ENCODE measurements at places on chromosomes 1 and 21.

DNA sequence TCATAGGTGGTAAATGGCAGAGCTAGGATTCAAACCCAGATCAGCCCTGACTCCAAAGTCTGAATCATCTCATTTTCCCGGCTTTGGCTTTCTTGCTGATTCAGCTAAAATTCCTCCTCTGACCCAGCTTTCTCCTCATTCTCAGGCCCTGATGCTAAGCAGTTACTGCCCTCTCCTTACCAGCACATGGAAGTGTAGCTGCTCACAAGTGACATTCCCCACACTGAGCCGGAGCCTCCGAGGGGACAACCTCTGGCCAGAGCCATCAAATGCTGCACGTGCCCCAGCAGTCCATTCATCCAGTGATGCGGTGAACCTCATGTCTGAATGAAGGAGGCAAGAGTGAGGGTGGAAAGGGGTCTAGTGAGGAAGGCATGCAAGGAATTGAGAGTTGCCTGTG, 11.1 kb downstream of the ITGA10 start:
- DNase-seq = no peak

DNA sequence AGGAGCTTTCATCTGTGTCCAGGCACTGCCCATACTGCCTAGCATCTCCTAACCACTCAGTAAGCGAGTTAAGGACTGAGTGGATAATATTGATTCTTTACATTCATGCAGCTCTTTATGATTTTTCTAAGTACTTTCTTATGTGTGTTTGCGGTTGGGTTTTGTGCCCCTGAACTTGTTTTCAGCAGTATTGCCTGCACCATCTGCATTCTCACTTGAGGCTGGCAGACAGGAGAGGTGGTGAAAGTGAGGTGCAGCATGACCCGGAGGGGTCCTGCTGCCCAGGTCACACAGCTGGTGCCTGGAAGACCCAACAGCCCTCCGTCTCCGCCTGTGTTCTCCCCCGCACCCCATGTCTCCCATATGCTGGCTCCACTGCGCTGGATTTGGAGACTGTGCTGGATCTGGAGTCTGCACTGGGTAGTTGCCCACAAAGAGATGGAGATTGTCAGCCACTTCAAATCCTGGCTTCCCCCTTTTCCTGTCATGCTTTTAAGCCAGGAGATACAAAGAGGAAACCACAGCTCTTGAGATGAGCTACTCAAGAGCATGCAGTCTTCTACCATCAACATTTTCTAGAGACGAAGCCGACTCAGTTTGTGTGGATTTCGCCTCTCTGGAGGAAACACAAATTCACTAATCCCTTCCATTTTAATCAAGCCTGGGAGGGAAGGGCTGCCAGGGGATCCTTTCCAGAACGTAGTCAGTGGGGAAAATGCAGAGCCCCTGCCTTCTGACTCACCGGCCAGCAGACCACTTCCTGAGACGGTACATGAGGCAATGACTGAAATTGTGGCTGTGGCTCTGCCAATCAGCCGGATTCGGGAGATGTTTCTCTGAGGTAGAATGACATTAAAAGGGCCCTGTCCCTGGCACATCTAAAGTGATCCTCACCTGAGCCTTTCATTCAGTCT, 71.7 kb upstream of the ANGPTL1 start:
- DNase-seq = no peak

- DNase-seq = no peak
These were observed 20.0 kb downstream of the CITED4 start for GRCh38 chr1:40842207-40842606.

DNA sequence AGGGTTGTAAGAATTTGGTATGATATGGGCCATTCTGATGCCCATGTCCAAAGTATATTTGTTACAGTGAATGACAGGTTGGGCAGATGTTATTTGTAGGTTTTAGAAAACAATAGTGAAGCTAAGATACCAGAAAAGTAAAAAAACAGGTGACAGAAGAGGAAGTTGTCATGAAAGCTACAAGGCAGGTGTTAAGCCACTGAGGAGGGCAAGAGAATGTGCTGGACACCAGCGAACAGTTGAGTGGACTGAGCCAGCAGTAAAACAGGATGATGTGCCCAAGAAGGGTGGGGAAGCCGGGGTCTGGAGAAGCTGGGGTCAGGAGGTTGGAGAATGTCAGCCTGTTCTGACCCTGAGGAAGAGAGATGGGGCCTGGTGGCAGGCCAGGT, 83.3 kb downstream of the DTL start:
- no peak for DNase-seq

- no peak for DNase-seq
These were observed 108.2 kb downstream of the DIRAS3 start for GRCh38 chr1:67942274-67942673.

- DNase-seq = peak; percentile 86
These were observed 16.5 kb downstream of the STK40 start for GRCh38 chr1:36369061-36369861.

GRCh38 chr1:3905266-3905952, 5.3 kb upstream of the C1orf174 start:
- DNase-seq = no peak

DNA sequence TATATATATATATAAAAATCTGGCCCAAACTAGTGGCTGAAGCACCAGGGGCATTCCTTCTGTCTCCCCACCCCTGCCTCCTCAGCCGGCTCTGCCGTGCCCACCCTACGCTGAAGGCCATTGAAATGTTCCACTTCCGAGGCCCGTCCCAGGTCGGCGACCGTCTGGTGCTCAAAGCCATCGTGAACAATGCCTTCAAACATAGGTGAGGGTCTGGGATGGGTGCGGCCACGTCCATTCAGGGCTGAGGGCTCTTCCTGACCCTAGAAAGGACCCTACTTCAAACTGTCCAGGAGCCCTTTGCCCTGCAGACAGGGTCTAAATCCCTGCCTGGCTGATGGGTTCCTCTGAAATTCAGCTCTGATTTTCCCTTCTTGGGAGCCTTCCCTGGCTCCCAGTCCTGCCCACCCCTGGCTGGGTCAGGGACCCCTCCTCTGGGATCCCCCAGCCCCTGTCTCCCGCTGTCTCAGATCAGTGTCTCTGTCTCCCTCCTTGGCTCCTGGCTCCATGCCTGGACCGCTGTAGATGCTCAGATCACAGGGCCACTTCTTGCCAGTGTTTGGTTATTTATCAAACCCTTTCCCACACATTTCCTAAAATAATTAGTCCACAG, 24.0 kb downstream of the FAM151A start:
- DNase-seq = no peak

DNA sequence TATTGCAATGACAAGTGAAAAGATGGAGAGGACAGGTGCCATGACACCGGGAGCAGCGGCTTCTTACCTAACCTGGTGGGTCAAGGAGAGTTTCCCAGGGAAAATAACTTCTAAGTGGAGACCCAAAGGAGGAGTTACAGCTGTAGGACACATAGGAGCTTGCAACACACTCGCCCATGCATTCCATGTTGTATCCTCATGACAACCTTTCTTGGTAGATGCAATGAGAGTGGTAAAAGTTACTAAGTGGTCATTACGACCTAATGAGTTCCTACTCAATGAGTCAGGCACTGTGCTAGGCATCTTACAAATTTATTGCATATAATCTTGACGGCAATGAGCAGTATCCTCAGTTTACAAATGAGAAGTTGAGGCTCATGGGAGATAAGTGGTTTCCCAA, 119.5 kb upstream of the HOOK1 start:
- DNase-seq = no peak

DNA sequence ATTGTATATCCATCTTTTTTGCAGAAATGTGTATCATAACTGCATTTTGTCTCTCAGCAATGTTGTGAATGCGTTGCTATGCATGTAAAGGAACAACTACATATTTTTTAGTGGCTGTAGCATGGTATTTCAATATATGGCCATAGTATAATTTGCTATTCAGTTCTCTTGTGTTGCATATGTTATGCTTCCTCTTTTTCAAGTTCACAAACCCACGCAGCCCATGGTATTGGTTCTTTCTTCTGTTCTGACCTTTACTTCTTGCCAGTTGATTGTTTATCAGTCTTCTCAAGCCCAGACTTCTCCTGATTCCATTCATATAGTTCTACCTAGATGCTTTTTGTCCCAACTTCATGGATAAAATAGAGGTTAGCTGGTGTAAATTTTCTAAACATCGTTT, 6.1 kb downstream of the SLC22A15 start:
- DNase-seq = no peak
